ENCODE measurements at places on chromosomes 13 and 19.

- DNase-seq = no peak
Observed at GRCh38 chr13:102693776-102694175, 1.1 kb downstream of the METTL21C start.

DNA sequence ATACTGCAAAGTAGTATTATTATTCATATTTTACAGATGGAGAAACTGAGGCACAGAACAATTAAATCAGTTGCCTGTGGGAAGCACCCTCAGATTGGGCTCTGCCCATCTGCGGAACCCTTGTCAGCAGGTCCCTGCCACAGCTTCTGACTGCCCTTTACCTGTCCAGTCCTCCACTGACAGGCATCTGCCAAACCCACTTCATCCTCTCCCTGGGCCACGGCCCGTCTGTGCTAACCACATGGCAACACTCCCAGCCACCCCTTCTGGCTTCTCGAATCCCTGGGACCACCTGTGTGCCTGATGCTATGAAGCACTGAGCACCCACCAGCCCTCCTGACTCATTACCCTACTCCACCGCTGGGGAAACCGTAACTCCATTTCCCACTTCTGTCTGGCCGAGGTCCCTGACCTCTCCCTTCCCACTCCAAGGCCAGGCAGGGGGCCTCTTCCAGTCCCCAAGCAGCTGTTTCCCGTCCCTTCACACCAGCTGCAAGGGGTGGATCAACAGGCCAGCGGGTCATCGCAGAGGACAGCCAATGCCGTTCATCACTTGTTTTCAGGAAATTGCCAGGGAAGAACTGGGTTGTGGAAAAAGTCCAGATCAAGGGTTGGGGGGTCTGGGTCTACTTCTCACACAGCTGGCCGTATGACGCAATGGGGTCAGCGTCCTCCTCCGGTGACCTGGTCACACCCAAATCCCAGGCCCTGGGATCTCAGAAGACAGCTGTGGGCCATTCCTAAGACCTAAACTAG, 2.5 kb downstream of the KANK3 start:
- DNase-seq = no peak

- no peak for DNase-seq
Observed at GRCh38 chr13:99648927-99649326, 147.7 kb downstream of the TM9SF2 start.

- DNase-seq = no peak
Observed at GRCh38 chr19:36008336-36008978, at the start of gene SYNE4. SYNE4 (minus strand) TSS chr19:36008813; CDS start chr19:36008681, 132 bp downstream.

GRCh38 chr13:100913143-100913542, 238.5 kb upstream of the TMTC4 start:
- DNase-seq = no peak

DNA sequence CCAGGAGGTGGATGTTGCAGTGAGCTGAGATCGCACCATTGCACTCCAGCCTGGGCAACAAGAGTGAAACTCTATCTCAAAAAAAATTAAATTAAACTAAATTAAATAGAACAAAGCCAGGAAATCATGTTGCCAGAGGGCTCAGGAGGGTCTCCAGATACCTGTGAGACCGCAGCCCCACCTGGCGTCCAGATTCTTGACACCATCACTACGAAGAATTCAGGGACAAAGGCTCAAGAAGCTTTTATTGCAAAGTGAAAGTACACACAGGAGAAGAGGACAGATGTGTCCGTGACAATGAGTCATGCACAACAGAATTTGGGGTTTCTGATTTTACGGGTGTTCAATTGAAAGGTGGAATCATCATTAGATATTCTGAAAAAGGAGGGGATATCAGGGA, 76.6 kb downstream of the STOML3 start:
- DNase-seq = no peak

GRCh38 chr19:50889638-50890037, 16.4 kb downstream of the KLK2 start:
- DNase-seq = no peak

- DNase-seq = no peak
Observed at GRCh38 chr13:72427757-72428528, 299.5 kb downstream of the MZT1 start.

DNA sequence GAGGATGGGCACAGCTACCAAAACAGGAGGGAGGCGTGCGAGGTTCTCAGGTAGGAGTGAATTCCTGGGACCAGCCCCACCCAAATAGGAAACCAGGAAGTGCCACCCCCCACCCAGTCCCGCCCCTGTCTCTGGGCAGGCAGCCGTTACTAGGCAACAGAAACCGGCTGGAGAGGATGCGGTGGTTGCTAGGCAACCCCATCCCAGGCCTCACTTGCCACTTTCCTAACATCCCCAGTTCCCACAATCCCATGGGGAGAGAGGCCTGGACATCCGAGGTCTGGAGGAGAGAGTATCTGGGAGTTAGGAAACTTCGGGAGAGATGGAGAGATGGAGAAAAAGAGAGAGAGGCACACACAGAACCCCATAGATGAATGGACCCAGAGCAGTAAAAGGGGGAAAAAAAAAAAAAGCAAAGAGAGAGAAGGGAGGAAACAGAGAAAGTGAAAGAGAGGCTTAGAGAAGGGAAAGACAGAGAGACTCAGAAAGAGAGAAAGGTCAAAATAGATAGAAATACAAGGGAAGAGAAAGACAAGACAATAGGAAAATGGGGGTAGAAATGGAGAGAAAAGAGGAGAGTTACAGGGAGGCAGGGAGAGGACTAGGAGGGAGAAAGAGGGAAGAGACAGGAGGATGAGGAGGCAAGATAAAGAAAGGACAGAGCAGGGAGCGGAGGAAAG, 3.8 kb downstream of the GRIK5 start:
- DNase-seq = peak; percentile 33

GRCh38 chr13:101013245-101013644, 338.6 kb upstream of the TMTC4 start:
- DNase-seq = no peak

DNA sequence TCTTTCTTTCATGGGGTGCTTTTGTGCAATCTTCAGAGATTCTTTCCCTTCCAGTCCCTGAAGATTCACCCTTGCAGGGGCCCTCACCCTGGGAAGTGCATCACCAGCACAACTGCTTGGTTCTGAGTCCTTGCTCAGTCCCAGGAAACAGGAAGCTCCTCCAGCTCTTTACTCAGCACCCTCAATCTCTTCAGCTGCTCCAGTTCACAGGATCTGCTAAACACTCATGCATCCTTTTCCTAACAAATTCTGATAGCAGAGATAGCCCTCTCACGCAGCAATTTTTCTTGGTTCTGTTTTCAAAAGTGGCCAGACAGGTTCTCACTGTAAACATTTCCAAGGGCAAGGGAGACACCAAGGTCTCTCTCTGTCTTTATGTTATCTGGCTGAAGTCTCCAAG, 823.1 kb downstream of the LIG4 start:
- no peak for DNase-seq

GRCh38 chr13:24181991-24182702, 21.6 kb downstream of the SPATA13 start:
- DNase-seq = no peak

Data from activated CD8-positive, alpha-beta T cell treated with anti-CD3 and anti-CD28 coated beads, Interleukin-2, amount 10 ng/mL, durations not matched to agents 7 days and 5 days (primary cell).